ENCODE measurements at places on chromosomes 2 and 18. TPM values are rescaled to one million over a fixed set of nuclear protein-coding genes. Genes with fewer than 3 reads are reported as not detected.

The REG1B gene
- total RNA-seq = not detected

The GDF7 gene
- 0.25 TPM for total RNA-seq

The MRPL30 gene
- 22.3 TPM for total RNA-seq

The CD226 gene
- 1.3 TPM for total RNA-seq

The KDSR gene
- total RNA-seq = 32.6 TPM
